ENCODE measurements at places on chromosomes 11 and 22. TPM values are rescaled to one million over a fixed set of nuclear protein-coding genes. Genes with fewer than 3 reads are reported as not detected.
A peak's percentile ranks its signal among the peaks of the same experiment; 100 is the strongest.

DNA sequence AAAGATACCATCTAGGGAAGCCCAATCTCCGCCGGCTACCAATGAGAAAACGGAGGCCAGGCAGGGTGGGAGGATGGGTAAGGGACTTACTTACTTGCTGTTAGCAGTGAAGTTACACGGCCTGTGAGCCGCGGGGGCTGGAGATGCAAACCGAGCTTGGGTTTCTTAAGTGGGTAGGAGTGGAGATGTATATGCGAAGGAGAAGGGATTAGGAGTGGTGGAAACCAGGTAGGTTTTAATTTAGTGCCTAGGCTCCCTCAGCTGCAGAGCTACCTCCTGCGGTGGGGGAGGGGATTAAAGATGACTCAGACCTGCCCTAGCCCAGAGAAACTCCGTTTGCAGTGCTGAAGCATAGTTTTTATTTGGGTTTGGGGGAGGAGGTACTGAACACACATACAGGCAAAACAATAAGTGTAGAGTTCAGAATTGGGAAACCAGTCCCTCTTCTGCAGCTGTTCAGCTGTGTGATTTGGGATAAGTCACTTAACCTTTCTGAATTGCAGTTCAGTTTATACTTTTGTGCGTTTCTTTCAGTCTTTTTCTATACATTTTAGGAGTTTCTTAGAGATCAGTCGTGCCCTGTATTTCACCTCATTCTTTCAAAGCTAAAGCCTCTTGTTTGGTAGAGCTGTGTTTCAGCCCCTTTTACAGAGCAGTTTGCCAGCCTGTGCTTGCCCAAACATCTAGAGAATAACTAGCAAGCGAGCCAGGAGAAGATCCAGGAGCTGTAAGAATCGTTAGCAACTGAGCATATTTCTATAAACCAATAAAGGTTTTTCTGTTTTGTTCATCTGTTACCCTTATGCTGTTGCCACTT, 596 bp upstream of the TNRC6B start:
- no peaks in the 10 kb centered on the region for H3K27me3 ChIP-seq
- H3K27ac ChIP-seq = peak overlapping the region; percentile 60
- peaks cover 11% of the 10 kb centered on the region for H3K4me1 ChIP-seq
- no peak for DNase-seq

MYO7A gene
- 0.08 TPM for polyA plus RNA-seq

- no peak for DNase-seq
- H3K27ac ChIP-seq = peak overlapping the region; percentile 85
- no peaks in the 10 kb centered on the region for H3K27me3 ChIP-seq
- H3K36me3 ChIP-seq = no peaks in the 10 kb centered on the region
- H3K4me1 ChIP-seq = peaks cover 9% of the 10 kb centered on the region
These were observed 196.5 kb downstream of the TENM4 start for GRCh38 chr11:79244241-79244772.

LRRC10B gene
- 0.11 TPM for polyA plus RNA-seq

LDHAL6A gene
- not detected for polyA plus RNA-seq

- H3K27me3 ChIP-seq = peaks cover 4% of the 10 kb centered on the region
- H3K4me3 ChIP-seq = no peak overlapping the region
- no peak for DNase-seq
These were observed 61.9 kb downstream of the TSPAN18 start for GRCh38 chr11:44788536-44789261.

DNA sequence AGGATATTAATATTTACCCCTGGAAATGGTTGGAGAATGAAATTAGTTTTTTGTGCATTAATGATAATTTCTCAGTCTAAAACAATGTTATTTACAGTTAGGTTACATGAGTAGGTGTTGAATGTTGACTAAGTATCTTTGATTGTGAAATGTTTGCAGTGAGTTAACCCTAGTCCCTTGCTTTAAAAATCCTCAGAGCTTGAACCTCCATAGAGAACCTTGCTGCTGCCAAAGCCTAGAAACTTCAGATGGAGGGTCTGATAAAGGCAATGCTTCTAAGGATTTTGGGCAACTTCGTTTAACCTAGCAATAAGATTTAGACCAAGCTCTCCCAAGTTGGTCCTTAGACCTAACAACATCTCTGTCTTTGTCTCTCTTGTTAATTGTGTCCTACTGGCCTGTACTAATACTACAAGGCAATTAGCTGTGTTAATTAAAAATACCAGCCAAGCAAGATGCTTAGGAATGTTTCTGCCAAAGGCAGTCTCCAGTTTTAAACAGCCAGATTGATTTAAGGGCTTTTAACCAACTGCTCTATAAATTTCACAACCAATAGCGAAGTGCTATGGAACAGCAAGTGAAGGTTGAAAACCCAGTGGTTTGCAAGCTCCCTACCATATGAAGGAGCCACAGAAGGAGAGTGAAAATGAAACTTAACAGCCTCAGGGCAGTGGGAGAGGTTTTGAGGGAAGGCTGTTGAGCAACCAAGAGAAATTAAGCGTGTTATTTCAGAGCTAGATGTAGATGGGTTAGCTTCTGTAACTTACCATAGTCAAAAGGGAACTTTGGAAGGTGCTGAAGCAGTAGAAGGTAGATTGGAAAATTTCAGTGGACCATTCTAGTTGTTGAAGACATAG, 295.9 kb upstream of the ANO5 start:
- H3K27ac ChIP-seq = peak overlapping the region; percentile 97
- H3K36me3 ChIP-seq = no peaks in the 10 kb centered on the region
- H3K4me1 ChIP-seq = no peaks in the 10 kb centered on the region
- H3K27me3 ChIP-seq = no peaks in the 10 kb centered on the region
- no peak overlapping the region for H3K4me3 ChIP-seq

FAM83F gene
- not detected for polyA plus RNA-seq

- H3K4me3 ChIP-seq = no peak overlapping the region
- DNase-seq = no peak
- no peaks in the 10 kb centered on the region for H3K4me1 ChIP-seq
- H3K36me3 ChIP-seq = no peaks in the 10 kb centered on the region
- no peak overlapping the region for H3K27ac ChIP-seq
These were observed 28.3 kb upstream of the RCN1 start for GRCh38 chr11:32062540-32062939.

DNA sequence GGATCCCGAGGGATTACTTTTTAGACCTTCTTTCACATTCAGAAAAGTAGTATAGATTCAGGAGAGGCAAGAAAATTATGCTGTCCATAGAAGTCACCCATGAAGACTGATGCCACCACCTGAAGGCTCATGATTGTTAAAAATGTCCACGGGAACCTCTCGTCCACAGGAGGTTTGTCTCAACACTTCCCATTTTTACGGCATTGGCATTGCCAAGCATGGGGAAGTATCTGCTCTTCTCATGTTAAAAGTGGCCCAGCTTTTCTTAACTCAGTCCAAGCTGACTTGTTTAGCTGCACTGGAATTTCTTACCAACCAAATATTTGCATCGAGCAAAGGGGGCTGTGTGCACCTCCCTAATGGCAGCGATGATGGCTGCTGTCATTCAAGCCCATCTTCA, 9.6 kb downstream of the CDPF1 start:
- peaks cover 74% of the 10 kb centered on the region for H3K4me1 ChIP-seq
- H3K4me3 ChIP-seq = no peak overlapping the region
- H3K27ac ChIP-seq = peak overlapping the region; percentile 99
- H3K36me3 ChIP-seq = peaks cover 24% of the 10 kb centered on the region
- no peak for DNase-seq
- no peaks in the 10 kb centered on the region for H3K27me3 ChIP-seq

MS4A4E gene
- not detected for polyA plus RNA-seq

TREH gene
- not detected for polyA plus RNA-seq

- no peak overlapping the region for H3K27ac ChIP-seq
- peaks cover 33% of the 10 kb centered on the region for H3K36me3 ChIP-seq
- peaks cover 54% of the 10 kb centered on the region for H3K4me1 ChIP-seq
- no peak for DNase-seq
These were observed 24.1 kb upstream of the KRTAP5-7 start for GRCh38 chr11:71502871-71503435.

CABP7 gene
- polyA plus RNA-seq = 0.72 TPM

DNA sequence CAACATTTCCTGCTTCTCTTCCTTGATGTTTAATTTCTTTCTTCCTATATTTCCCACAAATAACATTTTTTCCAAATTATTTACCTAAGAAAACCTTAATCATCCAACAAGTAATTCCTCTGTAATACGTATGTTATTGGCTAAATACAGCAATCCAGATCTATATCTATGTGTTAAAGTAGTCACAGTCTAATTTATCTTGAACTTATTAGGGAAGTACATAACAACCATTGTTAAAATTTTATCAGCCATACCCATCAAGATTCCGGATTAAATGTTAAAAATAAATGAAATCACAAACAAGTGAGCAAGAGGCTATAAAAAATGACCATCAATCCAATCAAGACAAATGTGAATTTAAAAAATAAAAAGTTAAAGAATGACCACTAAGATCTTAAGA, 36.5 kb downstream of the RRAS2 start:
- H3K27me3 ChIP-seq = no peaks in the 10 kb centered on the region
- no peak overlapping the region for H3K27ac ChIP-seq
- no peaks in the 10 kb centered on the region for H3K4me1 ChIP-seq
- DNase-seq = no peak
- H3K4me3 ChIP-seq = no peak overlapping the region

SLC37A2 gene
- polyA plus RNA-seq = 0.44 TPM

- H3K36me3 ChIP-seq = no peaks in the 10 kb centered on the region
- no peak overlapping the region for H3K4me3 ChIP-seq
- H3K27me3 ChIP-seq = no peaks in the 10 kb centered on the region
- peaks cover 7% of the 10 kb centered on the region for H3K4me1 ChIP-seq
- no peak for DNase-seq
These were observed 319.3 kb upstream of the NARS2 start for GRCh38 chr11:78893996-78894395.

LMNTD2 gene
- polyA plus RNA-seq = 2.4 TPM

DNA sequence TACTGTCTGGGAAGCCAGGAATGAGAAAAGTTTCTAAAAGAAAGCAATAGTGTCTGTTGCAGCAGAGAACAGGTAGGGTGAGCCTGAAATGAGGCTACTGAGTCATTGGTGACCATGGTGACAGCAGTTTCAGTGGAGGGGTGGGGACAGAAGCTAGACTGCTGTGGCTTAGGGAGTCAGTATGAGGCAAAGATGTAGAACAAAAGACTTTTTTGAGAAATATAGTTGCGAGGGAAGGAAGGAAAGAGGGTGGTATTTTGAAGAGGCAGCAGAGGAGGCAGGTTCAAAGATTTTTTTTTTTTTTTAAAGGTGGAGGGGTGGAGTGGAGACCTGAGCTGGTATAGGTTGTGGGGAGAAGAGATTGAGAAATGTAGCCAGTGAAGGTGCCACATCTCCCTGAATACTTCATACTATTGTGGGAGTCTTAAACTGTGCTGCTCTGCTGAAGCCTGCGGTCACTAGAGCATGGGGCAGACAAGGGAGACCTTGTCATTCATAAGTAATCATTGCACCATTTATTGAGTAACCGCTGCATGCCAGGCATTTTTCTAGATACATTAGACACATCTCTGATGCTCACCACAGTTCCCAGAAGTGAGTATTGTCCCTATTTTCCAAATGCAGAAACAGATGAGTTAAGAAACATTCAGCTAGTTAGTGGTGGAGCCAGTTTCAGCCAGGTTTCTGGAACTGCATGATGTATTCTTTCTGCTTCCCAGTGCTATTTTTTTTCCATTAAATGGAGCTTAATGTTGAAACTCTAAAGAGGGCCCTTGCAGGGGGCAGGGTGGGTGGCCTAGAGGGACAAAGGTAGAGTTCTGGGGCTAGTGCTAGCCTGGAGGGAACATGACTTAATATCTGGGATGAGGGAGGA, 49.9 kb downstream of the STIM1 start:
- H3K4me3 ChIP-seq = no peak overlapping the region
- H3K27ac ChIP-seq = no peak overlapping the region
- no peaks in the 10 kb centered on the region for H3K27me3 ChIP-seq
- DNase-seq = no peak
- H3K36me3 ChIP-seq = no peaks in the 10 kb centered on the region
- peaks cover 9% of the 10 kb centered on the region for H3K4me1 ChIP-seq

PGA5 gene
- polyA plus RNA-seq = not detected

DNA sequence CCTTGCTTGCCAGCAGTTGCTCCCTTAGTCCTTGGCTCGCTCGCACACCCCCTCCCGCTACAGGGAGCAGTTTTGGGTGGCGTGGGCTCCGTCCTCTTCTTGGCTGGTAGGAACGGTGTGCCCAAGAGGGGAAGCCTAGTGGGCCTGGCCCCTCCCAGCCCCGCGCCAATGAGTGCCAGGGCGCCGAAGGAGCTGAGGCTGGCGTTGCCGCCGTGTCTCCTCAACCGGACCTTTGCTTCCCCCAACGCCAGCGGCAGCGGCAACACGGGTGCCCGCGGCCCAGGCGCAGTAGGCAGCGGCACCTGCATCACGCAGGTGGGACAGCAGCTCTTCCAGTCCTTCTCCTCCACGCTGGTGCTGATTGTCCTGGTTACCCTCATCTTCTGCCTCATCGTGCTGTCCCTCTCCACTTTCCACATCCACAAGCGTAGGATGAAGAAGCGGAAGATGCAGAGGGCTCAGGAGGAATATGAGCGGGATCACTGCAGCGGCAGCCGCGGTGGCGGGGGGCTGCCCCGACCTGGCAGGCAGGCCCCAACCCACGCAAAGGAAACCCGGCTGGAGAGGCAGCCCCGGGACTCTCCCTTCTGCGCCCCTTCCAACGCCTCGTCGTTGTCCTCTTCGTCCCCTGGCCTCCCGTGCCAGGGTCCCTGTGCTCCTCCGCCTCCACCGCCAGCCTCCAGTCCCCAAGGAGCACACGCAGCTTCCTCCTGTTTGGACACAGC, 1.6 kb downstream of the C11orf87 start:
- H3K27ac ChIP-seq = no peak overlapping the region
- H3K4me3 ChIP-seq = peak overlapping the region; percentile 49
- H3K27me3 ChIP-seq = no peaks in the 10 kb centered on the region

GRCh38 chr11:122633219-122633829, 22.2 kb upstream of the UBASH3B start:
- no peaks in the 10 kb centered on the region for H3K4me1 ChIP-seq
- no peaks in the 10 kb centered on the region for H3K27me3 ChIP-seq
- peak; percentile 49 for DNase-seq
- H3K27ac ChIP-seq = no peak overlapping the region
- no peak overlapping the region for H3K4me3 ChIP-seq
- H3K36me3 ChIP-seq = no peaks in the 10 kb centered on the region

DNA sequence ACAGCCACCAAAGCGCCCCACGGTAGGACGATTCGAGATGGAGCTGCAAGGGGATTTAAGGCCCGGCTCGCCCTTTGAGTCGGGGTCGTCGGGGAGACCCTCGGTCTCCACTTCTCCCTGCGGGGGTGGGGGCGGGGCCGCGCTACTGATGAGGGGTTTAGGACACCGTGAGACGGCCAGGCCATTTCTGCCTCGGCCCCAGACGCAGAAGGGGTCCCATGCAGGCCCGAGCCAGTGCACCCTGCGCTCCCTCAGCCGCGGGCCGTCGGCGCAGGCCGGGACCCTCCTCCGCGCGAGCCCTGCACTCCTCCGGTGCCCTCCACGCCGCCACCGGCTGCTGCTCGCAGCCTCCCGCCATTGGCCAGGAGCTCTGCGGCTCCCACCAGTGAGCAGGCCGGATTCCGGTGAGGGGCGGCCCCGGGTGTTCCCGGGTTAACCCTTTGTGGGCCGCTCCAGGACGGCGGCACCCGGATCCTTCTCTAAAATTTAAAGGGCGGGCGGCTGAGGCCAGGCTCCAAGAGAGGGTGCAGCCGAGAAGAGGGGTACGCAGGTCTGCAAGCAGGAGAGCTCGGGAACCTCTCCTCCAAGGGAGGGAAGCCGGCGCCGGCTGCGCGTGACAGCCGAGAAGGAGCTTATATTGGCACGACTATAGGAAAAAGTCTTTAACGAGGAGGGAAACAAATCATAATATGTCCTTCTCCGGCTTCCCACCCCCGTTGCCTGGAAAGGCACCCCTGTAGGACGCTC, 18.0 kb downstream of the CREB3L1 start:
- peaks cover 63% of the 10 kb centered on the region for H3K4me1 ChIP-seq
- H3K36me3 ChIP-seq = no peaks in the 10 kb centered on the region
- peak; percentile 99 for DNase-seq
- H3K27ac ChIP-seq = peak overlapping the region; percentile 84
- no peaks in the 10 kb centered on the region for H3K27me3 ChIP-seq
- peak overlapping the region; percentile 65 for H3K4me3 ChIP-seq

SESN3 gene
- 2.2 TPM for polyA plus RNA-seq

Data from SK-N-SH (cell line).